ENCODE measurements at places on chromosomes 1 and 21.

- DNase-seq = no peak
Observed at GRCh38 chr1:38375035-38375434, 328.4 kb upstream of the POU3F1 start.

GRCh38 chr1:35030756-35031446, 844 bp downstream of the ZMYM6 start:
- DNase-seq = peak; percentile 18

- DNase-seq = no peak
Observed at GRCh38 chr1:74780594-74780993, 47.6 kb downstream of the TYW3 start.

GRCh38 chr1:14881775-14882672, 271.5 kb upstream of the TMEM51 start:
- no peak for DNase-seq

DNA sequence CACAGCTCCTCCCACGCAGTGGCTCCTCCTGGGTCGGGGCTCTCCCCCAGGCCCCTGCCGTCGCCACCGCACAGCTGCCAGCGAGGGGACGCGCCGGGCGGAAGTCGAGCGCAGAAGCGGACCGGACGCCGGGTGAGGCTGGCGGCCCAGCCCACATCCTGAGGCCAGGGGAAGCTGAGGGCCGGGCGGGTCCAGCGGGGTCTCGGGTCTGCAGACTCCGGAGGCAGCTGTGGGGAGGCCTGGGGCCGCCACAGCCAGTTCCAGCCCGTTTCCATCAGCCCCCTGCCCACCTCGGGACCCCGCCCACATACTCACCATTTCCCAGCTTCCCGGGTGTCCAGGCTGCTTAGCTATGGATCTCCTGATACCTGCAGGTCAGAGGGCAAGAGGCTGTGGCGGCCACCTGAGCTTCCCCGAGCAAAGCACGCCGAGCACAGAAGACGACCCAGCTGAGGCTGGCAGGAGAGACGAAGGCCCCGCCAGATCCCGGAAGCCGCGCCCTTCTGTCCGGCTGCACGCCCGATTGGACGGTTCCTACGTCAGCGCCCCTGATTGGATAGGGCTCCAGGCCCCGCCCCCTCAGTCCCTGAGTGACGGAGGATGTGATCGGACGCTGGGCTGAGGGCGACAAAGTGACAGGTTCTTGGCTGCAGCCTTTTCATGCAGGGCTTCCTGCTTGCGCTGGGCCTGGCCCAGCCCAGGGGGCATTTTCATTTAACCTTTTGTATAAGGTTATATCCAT, 38.7 kb upstream of the ZNF124 start:
- DNase-seq = peak; percentile 86

DNA sequence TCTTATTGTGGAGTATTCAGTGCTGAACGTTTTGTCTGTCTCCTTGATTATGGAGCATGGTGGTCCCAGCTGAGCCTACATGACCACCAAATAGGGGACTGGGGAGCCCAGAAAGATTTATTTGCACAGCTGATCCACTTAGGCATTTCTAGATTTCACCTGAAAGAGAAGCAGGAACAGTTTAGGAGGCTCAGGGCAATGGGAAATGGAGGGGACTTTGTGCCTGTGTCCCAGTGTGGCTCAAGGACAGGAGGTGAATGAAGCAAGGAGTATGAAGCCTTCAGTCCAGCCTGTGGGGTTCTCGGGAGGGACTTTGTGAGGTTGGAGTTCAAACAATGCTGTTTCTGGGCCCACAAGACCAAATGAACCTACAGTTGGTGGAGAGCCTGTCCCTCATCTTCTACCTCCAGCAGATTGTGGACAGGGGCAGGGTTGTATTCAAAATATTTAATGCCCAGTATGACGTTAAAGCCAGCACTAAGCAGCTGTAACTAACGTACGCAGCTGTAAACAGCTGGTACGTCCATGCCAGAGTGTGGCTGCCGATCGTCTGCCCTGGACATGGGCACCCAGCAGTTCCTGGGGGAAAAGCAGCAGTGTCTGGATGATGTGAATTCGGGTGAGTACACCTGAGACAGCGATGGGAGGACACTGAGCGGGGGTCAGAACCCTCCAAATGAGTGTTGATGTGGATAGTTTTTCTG, 164.9 kb upstream of the RAB4A start:
- no peak for DNase-seq

DNA sequence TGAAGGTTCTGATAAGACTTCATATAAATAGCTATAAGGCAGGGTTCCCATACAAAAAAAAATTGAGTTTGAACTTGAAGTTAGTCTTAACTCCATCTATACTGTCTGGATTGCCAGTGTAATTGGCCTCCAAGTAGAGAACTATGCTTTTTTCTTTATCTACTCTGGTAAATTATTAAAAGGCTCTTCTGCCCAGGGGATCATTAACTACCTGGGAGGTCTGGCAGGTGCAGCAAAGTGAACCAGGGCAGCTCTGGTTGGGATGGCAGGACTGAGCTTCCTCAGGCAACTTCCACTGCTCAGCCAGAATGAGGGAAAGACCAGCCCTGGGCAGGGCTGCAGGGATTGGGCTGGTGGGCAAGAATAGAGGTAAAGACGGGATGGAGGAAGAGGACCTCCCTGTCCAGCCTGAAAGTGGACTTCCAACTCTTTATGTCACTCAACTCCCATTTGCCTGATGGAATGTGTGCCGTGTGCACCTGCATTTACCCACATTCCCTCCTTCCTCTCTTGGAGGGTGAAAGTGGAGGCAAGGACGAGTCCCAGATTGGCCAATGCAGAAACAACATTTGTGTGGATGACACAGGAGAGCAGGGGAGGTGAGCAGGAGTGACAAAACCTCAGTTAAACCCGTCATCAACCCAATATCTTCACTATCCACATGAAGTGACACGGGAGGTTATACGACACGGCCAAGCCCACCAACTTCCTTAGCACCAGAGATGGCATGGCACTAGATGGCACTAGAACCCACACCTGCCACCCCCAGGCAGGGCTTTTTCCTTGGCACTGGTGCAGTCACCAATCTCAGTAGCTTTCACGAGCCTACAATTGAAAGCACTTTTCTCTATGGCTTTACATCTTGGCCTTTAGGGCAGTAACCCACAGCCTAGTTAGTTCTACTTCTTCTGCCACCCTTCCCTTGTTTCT, 25.2 kb downstream of the CCN1 start:
- no peak for DNase-seq

All from stimulated activated CD8-positive, alpha-beta memory T cell treated with anti-CD3 and anti-CD28 coated beads, Interleukin-4, amount 100 ng/mL, for 1 hour (primary cell).